MG63 (cell line): ENCODE measurements at places on chromosomes 5 and 9.

DNA sequence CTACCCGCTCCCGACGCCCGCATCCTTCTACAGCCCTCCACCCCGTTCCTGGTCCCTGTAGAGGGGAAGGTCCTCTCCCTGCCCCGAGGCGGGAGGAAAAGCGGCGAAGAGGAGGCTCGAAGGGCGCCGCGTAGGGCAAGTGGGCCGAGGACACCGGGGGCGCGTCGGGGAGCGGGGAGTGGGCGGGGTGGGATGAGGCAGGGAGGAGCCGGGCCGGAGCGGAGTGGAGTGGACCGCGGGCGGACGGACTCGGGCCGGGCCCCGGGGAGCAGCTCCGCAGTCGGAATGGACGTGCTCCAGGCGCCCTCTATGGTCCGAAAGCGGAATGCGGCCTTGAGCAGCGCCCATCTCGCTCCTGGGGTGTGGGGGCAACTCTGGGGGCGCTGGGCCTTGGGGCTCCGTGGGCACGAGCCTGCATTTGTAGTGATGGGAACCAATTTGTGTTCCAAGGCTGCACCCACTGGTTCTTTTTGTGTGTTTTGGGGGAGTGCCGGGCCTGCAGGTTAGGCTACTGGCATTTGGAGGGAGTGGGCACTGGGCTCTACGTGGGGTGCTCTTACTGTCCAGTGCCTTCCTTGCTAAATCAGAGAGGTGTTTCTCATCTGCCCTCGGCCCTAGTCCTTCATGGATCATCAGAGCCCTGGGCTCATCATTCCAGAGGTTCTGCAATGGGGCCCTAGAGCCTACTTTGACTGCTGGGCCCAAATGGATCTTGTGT lies 7.3 kb downstream of the IRX1 start:
- DNase-seq, result no peak

- DNase-seq, result no peak
Measured at GRCh38 chr9:130735566-130735965, 42.0 kb downstream of the EXOSC2 start.

- DNase-seq, result no peak
Measured at GRCh38 chr5:112706446-112707016, 31.2 kb upstream of the APC start.

GRCh38 chr5:66368811-66369210 lies 224.7 kb downstream of the SREK1 start:
- no peak for DNase-seq

GRCh38 chr5:15300141-15300540 lies 199.8 kb upstream of the FBXL7 start:
- no peak for DNase-seq

DNA sequence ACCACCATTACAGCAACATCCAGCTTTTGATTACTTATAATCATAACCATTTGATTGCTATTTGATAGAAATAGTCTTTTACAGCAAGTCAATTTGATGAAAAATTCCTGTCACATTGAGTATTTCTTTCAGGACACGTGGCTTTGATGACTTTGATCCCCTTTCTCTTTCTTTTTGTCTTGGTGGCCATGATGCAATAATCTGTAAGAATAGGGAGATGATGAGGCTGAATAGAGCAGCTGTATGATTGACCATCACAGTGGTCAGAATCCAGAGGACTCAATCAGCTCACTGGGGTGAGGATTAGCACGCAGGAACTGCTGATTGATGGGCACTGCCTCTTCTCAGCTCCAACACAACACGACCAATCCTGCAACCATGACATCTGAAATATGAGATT lies 262.7 kb downstream of the PARP8 start:
- no peak for DNase-seq

- DNase-seq, result no peak
Measured at GRCh38 chr9:86830356-86830755, 117.0 kb downstream of the GAS1 start.

- DNase-seq, result no peak
Measured at GRCh38 chr5:16994565-16994964, 58.5 kb upstream of the MYO10 start.
